ENCODE measurements at places on chromosomes 4 and X.

DNA sequence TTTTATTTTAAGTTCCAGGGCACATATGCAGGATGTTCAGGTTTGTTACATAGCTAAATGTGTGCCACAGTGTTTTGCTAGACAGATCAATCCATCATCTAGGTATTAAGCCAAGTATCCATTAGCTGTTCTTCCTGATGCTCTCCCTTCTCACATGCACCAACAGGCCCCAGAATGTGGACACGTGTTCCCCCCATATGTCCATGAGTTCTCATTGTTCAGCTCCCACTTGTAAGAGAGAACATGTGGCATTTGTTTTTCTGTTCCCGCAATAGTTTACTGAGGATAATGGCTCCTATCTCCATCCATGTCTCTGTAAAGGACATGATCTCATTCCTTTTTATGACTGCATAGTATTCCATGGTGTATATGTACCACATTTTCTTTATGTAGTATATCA lies 374.8 kb upstream of the FAT1 start:
- DNase-seq, result no peak

GRCh38 chr4:150217192-150217591 lies 138.9 kb downstream of the DCLK2 start:
- no peak for DNase-seq

DNA sequence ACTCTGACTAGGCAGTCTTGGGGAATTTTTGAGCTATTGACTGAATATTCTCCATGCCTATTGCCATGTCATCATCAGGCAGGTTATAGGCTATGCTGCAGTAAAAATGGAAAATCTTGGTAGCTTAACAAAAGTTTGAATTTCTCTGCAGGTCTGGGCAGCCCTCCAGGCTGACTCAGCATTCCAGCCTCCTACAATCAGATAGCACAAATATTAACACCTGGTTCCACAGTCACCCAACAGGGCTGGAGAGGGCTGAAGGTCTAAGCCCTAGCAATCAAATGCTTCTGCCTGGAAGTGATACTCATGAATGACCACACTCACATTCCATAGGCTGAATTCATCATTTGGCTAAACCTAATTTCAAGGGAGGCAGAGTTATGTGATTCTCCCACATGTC lies 9.6 kb upstream of the PPP3CA start:
- DNase-seq, result no peak

GRCh38 chrX:72255445-72255844 lies 16.6 kb upstream of the ERCC6L start:
- no peak for DNase-seq

- no peak for DNase-seq
Observed at GRCh38 chrX:68822641-68823410, 6.0 kb upstream of the EFNB1 start.

DNA sequence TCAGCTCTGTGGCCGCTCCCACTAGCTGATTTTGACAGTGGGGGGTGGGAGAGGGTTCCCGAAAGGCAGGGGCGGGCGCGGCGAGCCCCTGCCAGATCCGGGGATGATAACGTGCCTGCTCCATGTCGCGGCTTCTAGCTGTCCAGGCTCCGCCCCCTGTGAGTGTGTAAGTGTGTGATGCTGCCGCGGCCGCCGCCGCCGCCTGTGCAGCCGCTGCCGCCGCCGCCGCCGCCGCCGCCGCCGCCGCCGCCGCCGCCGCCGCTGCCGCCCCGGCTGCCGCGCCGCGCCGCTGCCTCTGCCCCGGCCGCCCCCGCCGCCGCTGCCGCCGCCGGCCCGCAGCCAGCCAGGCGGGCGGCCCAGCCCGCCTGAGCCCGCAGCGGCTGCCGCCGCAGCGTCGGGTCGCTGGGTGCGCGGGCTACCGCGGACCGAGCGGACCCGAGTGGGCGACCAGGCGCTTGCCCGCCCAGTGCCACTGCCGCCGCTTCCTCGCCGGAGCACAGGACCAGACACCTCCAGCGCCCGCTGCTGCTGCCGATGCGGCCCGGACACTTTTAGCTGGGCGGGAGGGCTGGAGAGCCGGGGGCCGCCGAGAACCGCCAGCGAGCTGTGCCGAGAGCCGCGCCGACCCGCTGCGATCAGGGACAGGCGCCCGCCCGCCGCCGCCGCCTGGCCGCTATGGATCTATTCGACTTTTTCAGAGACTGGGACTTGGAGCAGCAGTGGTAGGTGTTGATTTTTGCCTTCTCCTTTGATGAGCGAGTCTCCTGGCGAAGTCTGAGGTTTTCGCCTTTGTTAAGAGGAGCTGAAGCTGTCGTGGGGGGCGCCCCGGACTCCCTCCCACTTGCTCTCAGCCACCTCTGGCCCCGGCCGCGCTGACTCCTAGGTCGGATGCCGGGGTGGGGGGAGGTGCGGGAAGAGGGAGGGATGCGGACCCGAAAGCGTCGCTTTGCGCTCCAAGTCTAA lies at the start of gene AFF2:
AFF2 (plus strand) TSS at position 195 of the 963 bp plus-strand sequence; CDS start at position 676, 481 bp downstream.
- DNase-seq, result no peak

DNA sequence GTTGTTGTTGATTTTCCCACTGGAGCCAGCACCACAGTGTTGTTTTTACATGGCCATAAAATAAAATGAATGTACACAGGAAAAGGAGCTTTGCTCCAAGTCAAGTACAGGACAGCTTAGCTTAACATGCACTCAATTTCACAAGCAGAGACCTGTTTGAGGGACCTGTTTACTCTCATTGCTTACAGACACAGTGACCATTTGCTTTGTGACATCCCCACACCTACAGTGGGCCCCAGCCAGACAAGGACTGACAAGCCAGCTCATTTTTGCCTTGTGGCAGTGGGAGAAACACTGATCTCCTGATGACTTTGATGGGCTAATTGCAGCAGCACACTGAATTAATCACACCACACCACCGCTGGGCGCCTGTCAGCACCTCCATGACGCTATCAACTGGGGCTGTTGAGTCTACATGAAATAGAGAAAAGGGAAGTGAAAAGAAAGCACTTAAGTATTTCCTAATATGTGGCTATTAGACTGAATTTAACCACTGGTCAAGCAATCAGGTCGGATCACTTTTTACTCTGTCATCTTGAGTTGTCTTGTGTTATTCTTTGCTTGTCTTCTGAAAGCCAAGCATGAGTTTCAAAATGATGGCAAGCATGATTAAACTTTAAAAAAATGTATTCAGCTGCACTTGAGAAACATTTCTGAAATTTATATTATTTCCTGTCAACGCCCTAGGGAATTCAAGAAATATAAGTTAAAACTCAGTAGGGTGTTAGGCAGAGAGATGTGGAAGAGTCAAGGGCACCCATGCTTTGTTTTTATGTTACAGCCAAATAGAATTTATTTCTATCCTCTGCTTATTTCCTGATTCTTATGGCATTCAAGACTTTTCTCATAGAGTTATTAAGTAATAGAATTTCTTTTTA lies 557.7 kb downstream of the RAB28 start:
- no peak for DNase-seq

DNA sequence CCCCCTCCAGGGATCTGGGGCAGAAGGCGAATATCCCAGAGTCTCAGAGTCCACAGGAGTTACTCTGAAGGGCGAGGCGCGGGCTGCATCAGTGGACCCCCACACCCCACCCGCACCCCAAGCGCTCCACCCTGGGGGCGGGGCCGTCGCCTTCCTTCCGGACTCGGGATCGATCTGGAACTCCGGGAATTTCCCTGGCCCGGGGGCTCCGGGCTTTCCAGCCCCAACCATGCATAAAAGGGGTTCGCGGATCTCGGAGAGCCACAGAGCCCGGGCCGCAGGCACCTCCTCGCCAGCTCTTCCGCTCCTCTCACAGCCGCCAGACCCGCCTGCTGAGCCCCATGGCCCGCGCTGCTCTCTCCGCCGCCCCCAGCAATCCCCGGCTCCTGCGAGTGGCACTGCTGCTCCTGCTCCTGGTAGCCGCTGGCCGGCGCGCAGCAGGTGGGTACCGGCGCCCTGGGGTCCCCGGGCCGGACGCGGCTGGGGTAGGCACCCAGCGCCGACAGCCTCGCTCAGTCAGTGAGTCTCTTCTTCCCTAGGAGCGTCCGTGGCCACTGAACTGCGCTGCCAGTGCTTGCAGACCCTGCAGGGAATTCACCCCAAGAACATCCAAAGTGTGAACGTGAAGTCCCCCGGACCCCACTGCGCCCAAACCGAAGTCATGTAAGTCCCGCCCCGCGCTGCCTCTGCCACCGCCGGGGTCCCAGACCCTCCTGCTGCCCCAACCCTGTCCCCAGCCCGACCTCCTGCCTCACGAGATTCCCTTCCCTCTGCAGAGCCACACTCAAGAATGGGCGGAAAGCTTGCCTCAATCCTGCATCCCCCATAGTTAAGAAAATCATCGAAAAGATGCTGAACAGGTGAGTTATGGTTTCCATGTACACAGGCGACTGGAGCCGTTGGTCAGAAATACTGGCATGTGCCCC lies at the start of gene CXCL1:
CXCL1 (plus strand) TSS at position 264 of the 926 bp plus-strand sequence; CDS start at position 342, 78 bp downstream.
- no peak for DNase-seq

DNA sequence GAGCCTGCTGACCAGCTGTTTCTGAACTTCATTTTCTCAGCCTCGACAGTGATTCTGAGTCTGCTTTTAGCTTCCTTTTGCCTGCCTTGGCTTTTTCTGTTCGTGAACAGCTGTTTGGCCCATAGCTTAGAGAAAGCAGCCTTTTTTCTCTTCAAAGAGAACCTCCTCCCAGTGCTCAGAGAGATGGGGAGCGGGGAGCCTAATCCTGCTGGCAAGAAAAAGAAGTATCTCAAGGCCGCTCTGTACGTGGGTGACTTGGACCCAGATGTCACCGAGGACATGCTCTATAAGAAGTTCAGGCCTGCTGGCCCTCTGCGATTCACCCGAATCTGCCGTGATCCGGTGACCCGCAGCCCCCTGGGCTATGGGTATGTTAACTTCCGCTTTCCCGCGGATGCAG lies 756 bp downstream of the PABPC5 start:
- no peak for DNase-seq

- no peak for DNase-seq
Observed at GRCh38 chr4:144300616-144301015, 160.1 kb upstream of the GYPA start.
